ENCODE measurements at places on chromosomes 7 and 10.
A peak's percentile ranks its signal among the peaks of the same experiment; 100 is the strongest.

- no peaks in the 10 kb centered on the region for H3K36me3 ChIP-seq
- H3K27me3 ChIP-seq: no peaks in the 10 kb centered on the region
- peak overlapping the region; percentile 3 for H3K27ac ChIP-seq
- peaks cover 15% of the 10 kb centered on the region for H3K4me1 ChIP-seq
These were observed 258.2 kb upstream of the SORCS1 start for GRCh38 chr10:107422681-107423080.

DNA sequence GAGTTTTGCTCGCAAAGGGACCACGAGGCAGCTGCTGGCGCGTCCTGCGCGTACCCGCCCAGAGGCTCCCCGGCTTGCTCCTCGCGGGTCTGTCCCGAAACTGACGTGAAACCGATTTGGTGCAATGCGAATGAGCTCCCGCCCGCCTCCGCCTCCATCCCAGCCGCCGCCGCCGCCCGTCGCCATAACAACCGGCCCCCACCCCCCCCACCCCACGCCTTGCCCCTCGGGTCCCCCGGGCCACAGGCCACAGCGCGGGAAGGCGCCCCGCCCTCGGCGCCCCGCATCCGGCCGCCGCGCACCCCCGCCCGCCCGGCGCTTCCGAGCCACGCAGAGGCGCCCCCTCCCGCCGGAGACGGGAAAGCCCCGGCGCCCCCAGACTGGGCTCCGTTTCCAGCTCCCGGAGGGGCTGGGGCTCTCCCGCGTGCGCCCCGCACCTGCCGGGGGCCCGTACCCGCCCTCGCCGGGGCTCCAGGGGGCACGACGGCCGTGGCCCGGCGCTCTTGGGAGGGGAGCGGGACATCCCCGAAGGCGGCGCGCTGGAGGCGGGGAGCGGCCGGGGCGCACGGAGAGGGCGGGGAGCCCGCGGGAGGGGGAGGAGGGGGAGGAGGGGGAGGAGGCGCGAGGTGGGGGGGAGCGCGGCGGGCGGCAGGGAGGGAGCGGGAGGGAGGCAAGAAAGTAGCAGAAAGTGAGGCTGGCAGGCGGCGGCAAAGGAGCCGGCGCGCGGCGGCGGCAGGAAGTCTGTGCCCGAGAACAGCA, at the start of gene CAMK1D:
Gene CAMK1D, plus strand, starts transcription at position 678 of the 759 bp plus-strand sequence.
- DNase-seq: peak; percentile 92
- peak within 1 kb of the TSS; percentile 98 for H3K27ac ChIP-seq
- peaks cover 32% of the 10 kb centered on the region for H3K4me1 ChIP-seq

DNA sequence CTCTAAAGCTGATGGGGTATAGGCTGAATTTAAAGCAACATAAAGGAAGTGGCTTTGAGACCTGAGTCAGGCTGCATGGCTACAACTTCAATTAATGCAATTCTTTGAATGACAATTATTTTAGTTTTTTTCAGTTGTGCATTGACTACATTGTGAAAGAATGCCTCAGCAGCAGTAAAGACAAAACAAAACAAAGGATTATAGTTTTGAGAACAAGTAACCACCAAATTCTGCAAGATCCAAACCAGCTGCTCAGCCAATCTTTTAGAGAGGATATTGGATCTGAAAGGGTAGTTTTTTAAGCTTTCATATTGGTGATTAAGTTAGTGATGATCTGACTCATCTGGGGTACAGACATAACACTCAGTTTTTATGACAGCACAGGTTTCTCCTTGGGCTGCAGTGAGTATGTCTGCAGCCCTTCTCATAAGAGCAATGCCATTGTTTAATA, 40.6 kb upstream of the ABCA13 start:
- no peak overlapping the region for H3K4me3 ChIP-seq

- H3K4me1 ChIP-seq: peaks cover 3% of the 10 kb centered on the region
- H3K36me3 ChIP-seq: no peaks in the 10 kb centered on the region
- peaks cover 3% of the 10 kb centered on the region for H3K27me3 ChIP-seq
- no peak overlapping the region for H3K27ac ChIP-seq
- DNase-seq: no peak
- no peak overlapping the region for H3K4me3 ChIP-seq
These were observed 16.3 kb upstream of the BAMBI start for GRCh38 chr10:28661035-28661434.

DNA sequence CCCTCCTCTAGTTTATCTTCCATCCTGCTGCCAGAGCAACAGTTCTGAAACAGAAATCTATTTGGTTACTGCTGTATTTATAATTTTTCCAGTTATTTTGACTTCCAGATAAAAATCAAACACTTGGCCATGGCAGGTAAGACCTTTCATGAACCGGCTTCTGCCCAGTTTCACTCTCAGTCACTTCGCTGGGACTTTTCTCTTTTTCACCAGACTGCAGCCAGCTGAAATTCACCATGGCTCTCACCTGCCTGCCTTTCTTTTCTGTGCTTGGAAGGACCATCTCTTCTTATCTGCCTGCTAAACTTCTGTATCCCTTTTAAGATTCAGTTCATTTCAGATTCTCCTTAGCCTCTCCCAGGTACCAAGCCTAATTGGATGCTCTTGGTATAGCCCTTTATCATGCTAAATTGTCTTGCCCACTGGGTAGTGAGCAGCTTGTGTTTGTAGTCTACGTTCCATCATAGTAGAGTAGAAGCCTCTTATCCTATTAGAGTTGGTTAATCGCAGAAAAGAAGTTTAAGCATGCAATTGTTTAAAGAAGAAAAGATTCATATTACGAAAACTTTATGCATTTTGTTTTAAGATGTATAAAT, 71.7 kb downstream of the TAF3 start:
- peaks cover 35% of the 10 kb centered on the region for H3K4me1 ChIP-seq
- no peaks in the 10 kb centered on the region for H3K27me3 ChIP-seq
- peak overlapping the region; percentile 22 for H3K27ac ChIP-seq
- H3K4me3 ChIP-seq: no peak overlapping the region
- peaks cover 19% of the 10 kb centered on the region for H3K36me3 ChIP-seq

- H3K27ac ChIP-seq: peak overlapping the region; percentile 84
- no peaks in the 10 kb centered on the region for H3K27me3 ChIP-seq
- H3K4me1 ChIP-seq: peaks cover 46% of the 10 kb centered on the region
- peak overlapping the region; percentile 98 for H3K4me3 ChIP-seq
These were observed 545 bp upstream of the MTPN start for GRCh38 chr7:135977742-135978066.

DNA sequence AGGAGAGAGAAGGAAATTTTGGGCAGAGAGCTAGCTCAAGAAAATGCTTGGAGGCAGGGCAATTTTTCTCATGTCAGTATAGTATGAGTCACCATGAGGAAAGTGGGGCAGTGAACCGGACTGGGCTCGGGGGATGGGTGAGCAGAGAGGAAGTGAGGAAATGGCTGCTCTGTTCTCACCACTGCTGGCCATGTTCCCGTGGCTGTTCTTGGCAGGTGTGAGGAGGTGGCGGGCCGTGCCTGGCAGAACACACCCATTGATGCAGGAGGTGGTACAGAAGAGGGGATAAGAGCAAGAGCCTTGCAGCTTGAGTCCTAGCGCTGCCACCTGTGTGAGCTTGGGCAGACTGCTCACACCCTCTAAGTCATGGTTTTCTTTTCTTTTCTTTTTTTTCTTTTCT, 304.4 kb upstream of the LYZL1 start:
- no peak overlapping the region for H3K27ac ChIP-seq
- no peaks in the 10 kb centered on the region for H3K36me3 ChIP-seq
- peaks cover 2% of the 10 kb centered on the region for H3K4me1 ChIP-seq
- no peak overlapping the region for H3K4me3 ChIP-seq

GRCh38 chr7:76356823-76357222, 2.0 kb downstream of the YWHAG start:
- DNase-seq: no peak
- H3K36me3 ChIP-seq: peaks cover 10% of the 10 kb centered on the region
- peaks cover 30% of the 10 kb centered on the region for H3K4me1 ChIP-seq
- H3K27me3 ChIP-seq: no peaks in the 10 kb centered on the region
- H3K4me3 ChIP-seq: peak overlapping the region; percentile 87

- H3K4me3 ChIP-seq: no peak overlapping the region
- no peaks in the 10 kb centered on the region for H3K27me3 ChIP-seq
- peaks cover 4% of the 10 kb centered on the region for H3K4me1 ChIP-seq
- H3K27ac ChIP-seq: no peak overlapping the region
- DNase-seq: no peak
These were observed 219.2 kb upstream of the HDAC9 start for GRCh38 chr7:18276380-18276779.

DNA sequence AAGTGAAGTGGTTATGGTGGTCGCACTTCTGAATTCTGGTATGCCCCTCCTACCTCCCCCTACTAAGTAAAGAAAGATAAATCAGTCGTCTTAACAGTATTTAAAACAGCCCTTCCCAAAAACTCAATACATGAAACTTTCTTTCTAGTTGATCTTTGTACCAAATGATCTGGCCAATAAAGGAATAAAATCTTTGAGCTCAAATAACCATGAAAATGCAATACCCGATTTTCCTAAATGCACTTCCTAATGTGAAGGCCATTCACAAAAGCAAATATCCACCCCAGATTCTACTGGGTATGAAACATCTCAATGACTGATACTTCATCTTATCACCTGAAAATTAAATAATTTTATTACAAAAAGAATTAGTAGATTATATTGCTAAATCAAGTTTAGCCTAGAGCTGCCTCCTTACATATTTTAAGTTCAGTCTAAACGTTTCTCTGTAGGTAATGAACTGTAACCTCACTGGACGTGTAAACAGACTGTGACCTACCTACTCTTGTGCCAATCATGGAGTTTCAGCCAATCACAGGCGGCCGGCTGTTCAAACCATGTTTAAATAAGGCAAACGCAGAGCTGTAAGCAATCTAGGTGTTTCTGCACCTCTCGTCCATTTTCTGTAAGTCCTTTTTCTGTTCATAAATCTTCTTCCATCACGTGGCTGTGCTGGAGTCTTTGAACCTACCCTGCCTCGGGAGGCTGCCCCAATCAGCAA, 146.9 kb upstream of the AKR1E2 start:
- no peak overlapping the region for H3K4me3 ChIP-seq
- no peaks in the 10 kb centered on the region for H3K4me1 ChIP-seq
- peaks cover 8% of the 10 kb centered on the region for H3K27me3 ChIP-seq
- H3K27ac ChIP-seq: no peak overlapping the region

DNA sequence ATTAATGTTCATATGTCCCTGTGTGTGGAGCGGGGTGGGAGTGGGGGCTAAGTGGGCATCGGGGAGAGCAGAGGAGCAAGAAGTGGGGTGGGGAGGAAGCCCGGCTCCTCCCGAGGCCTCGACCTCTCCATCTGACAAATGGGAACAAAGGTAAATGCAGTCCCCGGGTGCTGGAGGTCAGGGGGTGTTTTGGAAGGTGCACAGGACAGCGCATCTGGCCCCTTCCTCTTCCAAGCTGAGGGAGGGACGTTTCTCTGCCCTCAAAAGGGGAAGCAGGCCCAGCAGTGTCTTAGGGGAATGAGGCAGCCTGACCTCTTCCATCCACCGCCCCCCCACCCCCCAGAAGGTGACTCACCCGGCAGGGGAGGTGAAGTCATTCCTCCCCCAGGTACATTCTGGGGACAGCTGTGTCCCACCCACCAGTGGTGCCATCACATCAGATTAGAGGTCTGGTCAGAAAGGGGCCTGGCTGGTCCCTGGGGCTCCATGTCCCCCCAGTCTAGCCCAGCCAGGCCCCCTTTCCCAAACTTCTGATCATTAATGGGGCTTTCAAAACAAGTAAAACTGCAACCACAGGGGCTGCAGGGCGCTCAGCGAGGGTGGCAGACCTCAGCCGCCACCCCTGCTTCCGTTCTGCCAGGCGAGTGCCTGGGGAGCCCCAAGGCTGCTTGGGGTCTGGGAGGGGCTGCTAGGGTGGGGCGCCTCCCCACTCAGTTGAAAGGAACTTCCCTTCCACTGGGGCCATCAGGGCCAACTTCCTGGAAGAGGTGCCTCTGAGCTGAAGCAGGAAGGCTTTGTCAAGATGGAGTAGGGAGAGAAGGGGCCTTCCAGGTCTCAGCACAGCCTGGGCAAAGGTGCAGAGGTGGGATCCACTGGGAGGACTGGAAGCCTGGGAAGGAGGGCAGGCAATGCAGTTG, 10.8 kb downstream of the LFNG start:
- H3K27me3 ChIP-seq: no peaks in the 10 kb centered on the region
- DNase-seq: peak; percentile 64
- peaks cover 42% of the 10 kb centered on the region for H3K4me1 ChIP-seq
- peak overlapping the region; percentile 96 for H3K27ac ChIP-seq

GRCh38 chr7:72805526-72806494, 22.2 kb downstream of the TYW1B start:
- no peak overlapping the region for H3K27ac ChIP-seq
- no peaks in the 10 kb centered on the region for H3K4me1 ChIP-seq
- no peak overlapping the region for H3K4me3 ChIP-seq
- no peak for DNase-seq

- H3K4me1 ChIP-seq: peaks cover 17% of the 10 kb centered on the region
- no peaks in the 10 kb centered on the region for H3K36me3 ChIP-seq
- H3K27ac ChIP-seq: peak overlapping the region; percentile 59
- H3K27me3 ChIP-seq: no peaks in the 10 kb centered on the region
- DNase-seq: no peak
These were observed 92.8 kb upstream of the MKLN1 start for GRCh38 chr7:131234719-131235488.

DNA sequence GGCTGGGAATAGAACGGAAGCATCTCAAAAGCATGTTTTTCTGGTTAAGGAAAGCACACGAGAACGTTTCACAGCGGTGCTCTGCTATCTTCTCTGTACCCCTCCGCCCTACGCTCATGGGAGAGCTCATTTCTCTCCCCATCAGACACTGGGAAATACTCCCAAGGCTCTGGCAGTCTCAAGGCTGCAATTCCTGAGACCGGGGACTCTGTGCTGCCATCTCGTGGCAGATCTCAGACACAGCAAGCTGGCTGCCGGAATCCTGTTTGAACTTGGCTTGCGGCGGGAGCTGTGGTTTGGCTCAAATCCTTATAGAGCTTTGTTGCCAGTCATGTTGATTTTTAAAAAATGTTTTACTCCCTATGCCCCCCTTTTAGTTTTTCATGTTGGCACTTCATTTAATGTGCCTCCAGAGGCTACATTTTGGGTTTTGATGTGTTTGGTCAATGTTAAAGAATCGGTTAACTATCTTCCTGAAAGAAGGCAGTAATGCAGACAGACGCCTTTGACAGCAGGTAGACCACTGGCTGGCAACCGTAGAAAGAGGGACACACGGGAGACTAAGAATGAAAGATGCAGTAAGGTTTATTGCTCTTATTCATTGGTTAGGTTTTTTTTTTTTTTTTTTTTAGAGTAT, 27.6 kb downstream of the BMPER start:
- H3K27ac ChIP-seq: no peak overlapping the region
- peak; percentile 68 for DNase-seq
- H3K27me3 ChIP-seq: peaks cover 4% of the 10 kb centered on the region
- H3K36me3 ChIP-seq: no peaks in the 10 kb centered on the region

DNA sequence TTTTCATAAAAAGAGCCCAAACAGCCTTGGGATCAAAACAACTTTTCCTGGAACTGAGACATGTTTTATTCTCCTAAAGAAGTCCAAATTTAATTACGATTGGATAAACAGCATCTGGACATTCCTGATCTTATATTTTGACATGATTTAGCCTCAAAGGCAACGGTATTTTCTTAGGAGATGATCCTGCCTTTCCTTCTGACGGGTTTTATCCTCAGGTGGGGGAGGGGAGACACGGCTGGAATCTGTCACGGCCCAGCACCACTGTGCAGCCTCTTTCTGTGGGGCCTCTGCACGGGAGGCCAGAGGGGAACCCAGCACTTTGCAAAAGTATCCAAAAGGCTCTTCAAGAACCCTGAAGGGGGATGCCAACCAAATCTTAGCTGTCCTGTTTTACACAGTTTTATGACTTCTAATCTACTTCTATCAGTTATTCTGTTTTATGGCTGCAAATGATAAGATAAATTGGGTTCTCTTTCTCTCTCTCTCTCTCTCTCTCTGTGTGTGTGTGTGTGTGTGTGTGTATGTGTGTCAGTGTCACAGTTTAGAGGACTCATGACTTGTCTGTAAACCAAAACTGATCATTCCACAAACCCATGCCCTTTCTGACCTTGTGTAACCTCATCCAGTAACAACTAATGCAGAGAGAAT, 321.1 kb upstream of the NPVF start:
- DNase-seq: no peak
- no peak overlapping the region for H3K4me3 ChIP-seq
- peaks cover 29% of the 10 kb centered on the region for H3K27me3 ChIP-seq
- no peaks in the 10 kb centered on the region for H3K4me1 ChIP-seq
